Stimulated activated CD8-positive, alpha-beta memory T cell treated with anti-CD3 and anti-CD28 coated beads, Interleukin-4, amount 100 ng/mL, for 1 hour (primary cell): ENCODE measurements at places on chromosomes 2 and 18.

DNA sequence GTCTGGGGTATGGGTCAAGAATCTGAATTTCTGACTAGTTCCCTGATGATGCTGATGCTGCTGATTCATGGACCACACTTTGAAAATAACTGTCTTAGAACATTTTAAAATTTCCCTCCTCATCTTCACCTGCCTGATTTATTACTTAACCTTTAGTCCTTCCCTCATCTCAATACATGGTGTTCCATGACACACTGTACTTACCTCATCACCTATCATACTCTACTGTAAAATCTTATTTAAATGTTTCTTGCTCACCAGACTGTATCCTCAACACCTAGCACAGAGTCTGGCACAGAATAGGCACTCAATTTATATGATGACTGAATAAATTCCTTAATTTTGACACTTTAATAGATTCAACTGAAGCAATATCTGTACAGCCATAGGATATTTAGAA is 95.7 kb downstream of the FAM161A start:
- no peak for DNase-seq

DNA sequence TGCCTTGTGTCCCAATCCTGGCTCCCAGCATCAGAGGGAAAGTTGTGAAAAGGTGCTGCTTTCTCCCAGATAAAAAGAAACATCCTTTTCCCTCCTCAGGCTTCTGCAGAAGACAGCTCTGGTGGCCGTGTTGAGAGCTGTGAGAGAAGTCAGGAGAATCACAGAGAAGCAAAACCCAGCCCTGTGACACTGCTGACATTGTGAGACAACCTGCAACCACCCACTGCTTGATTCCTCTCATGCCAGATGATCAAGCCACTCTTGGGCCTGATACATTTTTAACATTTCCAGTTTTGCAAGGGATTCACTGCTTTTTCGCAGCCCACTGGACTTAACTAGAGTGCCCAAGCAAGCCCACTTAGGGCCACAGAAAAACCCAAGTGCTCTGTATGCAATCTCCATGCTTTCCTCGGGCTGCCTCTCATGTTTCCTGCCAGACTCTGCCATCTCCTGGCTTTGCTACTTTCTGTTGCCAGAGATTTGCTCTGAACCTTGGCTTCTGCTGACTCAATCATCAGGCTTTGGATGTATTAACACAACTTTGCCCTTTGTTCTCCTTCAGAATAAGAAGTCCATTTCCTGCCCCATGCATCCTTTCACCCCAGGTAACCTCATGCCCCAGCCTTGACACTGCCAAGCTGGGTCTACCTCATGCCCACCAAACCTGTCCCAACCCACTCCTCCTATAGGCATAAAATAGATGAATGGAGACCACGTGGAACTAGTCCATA is 24.9 kb upstream of the TTR start:
- no peak for DNase-seq

- no peak for DNase-seq
Measured at GRCh38 chr2:52416340-52416739, 1351.3 kb upstream of the CHAC2 start.

- DNase-seq: no peak
Measured at GRCh38 chr2:176280867-176281658, 11.8 kb downstream of the MTX2 start.

- no peak for DNase-seq
Measured at GRCh38 chr2:11876436-11876835, 130.0 kb downstream of the LPIN1 start.

DNA sequence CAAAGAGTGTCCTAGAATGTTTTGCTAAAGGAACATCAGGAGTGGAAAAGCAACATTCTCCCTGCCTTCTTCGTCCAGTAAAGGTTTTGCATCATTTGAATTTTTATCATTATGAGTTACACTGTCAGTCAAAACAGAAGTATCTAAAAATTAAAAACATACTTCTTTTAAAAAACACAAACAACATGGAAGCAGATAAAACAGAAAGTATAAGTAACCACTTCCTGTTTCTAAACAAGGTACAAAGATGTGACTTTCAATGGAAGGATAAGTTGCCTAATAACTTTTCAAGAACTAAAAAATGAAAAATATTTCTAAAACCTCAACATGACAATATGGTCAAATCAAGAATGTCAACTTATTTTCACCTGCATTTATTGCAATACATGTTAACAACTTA is 158.2 kb downstream of the STK39 start:
- no peak for DNase-seq

DNA sequence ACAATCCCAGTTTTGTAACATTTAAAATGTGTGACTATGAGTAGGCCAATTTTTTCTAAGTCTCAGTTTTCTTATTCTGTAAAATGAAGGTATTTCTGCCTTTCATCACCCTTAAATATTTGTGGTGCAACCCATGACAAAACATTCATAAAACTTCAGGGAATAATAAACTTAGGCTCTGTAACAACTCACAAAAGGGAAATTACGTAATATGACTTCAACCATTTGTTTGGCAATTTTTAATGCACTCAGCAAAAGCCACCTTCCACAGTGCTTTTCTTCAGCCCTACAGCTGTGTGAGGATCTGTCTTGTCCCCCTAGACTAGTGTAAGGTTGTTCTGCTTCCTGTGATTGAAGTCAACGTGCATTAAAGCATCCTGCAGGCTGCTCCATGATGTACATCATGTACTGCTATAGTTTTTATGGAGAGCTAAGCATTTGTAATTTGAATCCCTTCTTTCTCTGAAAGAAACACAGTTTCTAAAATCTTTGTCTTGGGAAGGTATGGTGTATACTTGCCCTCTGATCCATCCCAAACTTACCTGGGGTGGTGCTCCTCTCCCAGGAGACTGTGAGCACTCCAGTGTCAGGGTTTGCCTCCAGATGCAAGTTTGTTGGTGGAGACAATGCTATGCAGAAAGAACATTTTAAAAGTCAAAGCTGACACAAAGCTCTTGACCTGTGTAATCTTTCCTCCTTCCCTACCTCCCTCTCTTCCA is 39.1 kb downstream of the FN1 start:
- DNase-seq: no peak

DNA sequence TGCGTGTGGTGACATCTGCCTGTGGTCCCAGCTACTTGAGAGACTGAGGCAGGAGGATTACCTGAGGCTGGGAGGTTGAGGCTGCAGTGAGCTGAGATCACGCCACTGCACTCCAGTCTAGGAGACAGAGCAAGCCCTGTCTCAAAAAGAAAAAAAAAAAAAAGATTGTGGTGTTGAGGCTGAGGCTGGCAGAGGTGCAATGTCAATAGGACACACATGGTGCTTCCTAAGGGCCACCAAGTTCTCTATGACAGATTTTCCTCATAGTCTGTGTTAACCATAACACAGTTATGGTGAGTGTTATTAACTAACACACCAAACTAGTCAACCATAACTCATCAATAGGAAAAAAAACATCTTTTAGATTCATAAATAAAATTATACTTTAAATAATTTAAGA is 494.4 kb downstream of the TMX3 start:
- DNase-seq: no peak

DNA sequence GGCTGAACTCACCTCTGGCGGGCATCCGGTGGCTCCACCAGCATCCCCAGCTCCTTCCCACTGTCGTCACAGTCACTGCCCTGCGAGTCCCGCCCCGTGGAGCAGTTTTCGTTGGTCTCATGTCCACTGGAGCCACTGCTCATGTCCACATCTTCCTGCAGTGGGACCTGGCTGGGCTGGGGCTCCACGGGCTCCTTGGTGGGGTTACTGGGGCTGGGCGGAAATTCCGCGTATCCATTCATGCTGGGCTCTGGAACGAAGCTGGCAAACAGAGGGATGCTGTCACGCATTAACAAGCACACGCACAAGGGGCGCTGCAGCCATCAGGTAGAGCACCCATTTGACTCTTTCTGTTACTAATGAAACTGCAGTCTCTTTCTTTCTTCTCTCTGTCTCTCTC is 10.7 kb downstream of the PER2 start:
- no peak for DNase-seq

DNA sequence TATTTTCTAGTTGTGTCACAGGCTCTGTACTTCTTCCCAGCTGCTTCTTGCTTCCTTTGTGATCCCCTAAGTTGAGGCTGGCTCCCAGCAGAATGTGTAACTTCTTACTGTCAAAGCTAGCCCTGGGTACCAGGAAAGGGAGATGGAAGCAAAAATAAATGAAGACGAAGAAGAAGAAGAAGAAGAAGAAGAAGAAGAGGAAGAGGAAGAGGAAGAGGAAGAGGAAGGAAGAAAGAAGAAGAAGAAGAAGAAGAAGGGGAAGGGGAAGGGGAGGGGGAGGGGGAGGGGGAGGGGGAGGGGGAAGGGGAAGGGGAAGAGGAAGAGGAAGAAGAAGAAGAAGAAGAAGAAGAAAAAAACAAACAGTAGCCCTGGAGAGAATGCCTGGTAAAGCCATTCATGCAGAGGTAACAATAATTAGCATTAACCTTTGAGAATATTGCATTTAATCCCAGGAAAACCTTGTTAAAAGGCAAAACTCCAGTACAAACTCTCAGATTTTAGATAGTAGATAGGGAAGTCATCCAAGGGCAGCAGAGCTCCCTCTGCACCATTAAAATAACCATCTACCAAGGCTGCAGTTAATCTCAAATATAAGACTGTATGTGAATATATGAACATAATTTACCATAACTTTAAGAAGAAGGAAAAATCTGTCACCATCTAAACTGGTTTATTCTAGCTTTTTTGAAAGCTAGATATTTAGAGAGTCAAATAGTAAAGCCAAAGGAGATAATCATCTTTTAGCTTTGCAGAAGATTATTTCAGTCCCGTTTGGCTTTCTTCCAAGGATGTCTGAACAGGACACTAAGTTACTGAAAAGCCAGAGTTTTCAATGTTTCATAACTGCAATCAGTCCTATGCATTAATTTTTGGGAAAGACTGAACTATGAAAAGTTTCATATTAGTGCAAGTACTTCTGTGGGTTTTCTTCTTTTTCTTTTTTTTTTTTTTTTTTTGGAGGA is 44.3 kb upstream of the FBXO11 start:
- DNase-seq: no peak

- DNase-seq: no peak
Measured at GRCh38 chr2:23159746-23160405, 225.1 kb upstream of the KLHL29 start.

DNA sequence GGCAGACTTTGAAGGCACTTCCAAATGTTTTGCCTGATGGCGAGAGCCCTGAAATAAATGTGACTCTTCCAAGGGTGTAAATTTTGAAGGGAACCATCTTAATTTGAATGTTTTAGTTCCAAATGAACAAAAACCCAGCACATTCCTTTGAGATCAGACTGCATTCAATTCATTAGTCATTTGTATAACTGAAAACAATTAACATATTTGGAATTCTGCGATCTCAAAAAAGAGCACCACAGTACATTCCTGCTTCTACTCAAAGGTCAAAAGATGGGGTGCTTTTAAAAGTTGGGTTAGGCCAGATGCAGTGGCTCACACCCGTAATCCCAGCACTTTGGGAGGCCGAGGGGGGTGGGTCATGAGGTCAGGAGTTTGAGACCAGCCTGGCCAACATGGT is 38.2 kb upstream of the CHRNA1 start:
- DNase-seq: no peak

DNA sequence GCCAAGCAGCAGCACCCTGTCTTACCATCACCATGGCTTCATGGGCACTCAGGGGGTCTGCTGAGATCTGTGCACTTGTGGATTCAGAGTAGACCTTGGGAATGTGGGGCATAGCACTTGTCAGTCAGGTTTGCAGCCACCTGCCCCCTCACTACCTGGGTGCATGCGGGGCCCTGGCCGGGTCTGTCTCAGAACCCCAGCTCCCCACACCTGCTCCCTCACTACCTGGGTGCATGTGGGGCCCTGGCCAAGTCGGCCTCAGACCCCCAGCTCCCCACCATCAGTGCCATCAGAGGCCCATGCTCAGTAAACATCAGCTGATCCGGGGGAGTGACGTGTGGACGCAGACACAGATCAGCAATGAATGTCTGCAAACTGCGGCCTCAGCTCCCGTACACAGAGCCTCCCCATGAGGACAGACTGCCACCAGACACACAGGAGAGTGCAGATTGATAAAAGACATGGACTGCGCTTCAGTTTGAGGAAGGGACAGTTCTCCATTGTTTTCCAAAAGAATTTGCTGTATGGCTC is 205.1 kb downstream of the GLI2 start:
- no peak for DNase-seq

DNA sequence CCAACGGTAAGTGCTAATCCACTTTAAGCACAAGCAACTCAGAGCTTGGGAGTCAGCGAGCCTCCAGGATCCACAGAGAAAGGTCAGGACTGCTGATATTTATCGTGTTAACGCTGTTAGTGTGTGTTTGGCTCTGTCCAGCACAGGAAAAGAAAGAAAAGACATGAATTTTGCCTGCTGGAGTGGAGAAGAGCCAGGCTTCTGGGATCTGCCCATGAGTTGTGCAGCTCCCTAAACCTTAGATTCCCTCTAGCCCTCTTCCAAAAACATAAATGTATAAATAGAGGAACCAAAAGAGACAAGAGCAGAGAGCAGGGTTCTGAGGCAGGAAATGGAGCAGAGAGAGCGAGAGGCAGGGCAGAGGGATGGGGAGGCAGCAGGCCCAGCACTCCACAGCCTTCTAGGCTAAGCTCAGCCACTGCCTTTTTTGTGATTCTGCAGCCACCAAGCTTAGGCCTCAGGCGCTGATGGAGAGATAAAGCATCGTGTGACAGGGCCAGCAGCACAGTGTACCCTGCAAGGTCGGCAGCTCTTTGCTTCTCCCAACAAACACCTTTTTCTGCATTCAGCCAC is 14.5 kb upstream of the MAT2A start:
- no peak for DNase-seq

DNA sequence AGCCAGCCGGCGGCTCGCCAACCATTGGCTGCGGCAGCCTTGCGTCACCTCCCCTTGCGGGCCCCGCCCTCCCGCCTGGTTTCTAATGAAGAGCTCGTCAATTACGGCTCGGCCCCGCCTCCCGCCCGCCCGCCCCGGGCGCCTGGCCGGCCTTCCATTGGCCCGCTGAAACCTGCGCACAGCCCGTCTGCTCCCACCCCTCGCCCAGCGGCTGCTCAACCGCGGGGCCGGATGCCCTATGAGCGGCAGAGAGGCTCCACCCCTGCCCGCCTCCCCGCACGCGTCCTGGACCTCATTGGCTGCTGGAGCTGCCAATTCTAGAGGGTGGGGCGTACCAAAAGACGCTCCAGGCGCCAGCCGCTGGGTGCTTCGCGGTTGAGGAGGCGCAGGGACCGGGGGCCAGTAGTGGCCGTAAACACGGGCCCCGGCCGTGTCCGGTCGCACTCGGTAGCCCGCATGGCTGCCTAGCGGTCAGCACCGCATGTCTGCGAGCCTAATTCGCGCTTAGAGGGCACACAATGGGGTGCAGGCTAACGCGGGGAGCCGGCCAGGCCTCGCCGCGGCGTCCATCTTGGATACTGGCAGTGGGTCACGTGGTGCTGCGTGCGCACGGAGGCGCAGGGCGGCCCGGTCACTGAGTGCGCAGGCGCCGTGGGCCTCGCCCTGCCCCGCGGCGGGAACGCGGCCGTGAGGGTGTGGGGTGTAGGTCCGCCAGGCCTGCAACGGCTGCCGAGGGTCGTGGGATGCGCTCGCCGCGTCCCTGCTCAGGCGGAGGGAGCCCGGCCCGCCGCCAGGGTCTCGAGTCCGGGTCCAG is 454 bp upstream of the HDAC4 start:
- DNase-seq: peak; percentile 98
